ENCODE measurements at places on chromosomes 16 and 17.

DNA sequence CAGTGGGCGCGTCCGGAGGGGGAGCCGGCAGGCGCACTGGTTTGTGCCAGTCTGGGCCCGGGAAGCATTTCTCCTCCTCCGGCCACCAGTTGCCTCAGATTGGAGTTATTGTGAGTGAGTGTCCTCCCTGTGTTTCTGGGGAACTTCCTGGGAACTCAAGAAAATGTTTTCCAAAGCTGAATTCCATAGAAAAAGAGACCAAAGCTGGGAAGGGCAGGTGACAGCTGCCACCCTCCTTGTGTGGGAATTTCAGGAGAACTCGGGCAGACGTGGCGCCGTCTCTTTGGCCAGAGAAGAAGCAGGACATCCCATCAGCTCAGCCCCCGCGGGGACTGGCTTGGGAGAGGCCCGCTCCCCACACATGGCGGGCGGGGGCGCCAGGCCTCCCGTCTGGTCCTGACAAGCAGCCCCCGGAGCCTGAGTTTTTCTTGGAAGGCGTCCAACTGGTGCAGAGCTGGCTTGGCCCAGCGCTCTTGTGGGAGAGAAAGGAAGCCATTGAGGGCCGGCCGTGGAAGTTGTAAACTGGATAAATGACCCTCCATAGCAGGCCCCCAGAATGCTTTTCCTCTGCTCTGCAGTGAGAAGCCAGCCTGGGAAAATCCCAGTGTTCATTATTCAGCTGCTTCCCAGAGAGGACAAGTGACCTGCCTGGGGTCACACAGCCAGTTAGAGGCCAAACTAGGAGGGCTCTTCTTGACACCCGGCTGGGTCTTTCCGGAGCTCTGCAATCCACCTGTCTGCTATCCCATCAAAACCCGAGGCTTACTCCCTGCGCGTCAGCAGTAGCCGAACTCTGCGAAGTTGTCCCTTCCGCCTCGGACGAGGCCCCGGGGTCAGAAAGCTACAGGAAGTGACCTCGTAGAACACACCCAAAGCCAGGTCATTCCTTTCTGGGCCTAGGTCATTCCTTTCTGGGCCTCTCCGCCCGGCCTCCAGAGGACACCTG is 39.2 kb upstream of the GSE1 start:
- no peak for DNase-seq

DNA sequence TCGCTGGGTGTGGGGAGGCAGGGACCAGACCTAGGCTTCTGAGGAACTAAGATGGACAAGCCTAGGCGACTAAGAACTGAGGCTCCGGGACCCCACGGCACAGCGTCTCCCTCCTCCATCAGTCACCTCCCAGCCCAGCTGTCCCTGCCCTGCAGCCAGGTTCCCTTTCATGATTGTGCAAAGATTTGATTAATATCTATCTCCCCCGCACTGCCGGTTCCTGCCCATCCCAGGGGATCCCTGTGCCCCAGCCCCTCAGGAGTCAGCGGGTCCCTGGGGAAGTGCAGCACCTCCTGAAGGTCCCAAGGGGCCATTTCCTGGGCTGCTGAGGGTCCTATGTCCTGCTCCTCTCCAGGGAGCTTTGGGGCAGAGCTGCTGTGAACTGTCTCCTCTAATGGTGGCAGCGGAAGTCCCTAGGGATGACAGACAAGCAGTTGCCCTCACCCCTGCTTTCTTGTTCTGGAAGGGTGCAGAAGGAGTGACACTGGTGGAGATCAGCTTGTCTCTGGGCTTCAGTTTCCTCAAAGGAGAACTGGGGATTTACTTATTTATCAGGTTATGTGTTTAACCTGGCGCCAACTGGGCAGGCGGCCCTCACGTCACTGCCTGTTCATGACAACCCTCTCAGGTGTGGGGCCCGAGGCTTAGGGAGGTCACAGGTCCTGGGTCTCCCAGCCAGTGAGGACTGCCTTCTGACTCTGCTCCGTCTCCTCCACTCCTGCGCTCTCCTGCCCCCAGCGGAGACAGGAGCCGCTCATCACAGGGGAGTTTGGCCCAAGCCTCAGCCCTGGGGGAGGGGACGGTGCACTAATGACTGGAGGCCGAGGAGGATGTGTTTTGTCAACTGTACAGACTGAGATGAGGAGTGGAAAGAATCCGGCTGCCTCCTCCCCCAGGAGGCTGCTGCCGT is 1.9 kb upstream of the C16orf74 start:
- DNase-seq: no peak

GRCh38 chr17:60231691-60232090 is 81.9 kb downstream of the CA4 start:
- no peak for DNase-seq

GRCh38 chr17:83055911-83056582 is 23.4 kb upstream of the METRNL start:
- no peak for DNase-seq

- peak; percentile 61 for DNase-seq
These were observed 27.3 kb downstream of the TBC1D16 start for GRCh38 chr17:80008383-80008840.

DNA sequence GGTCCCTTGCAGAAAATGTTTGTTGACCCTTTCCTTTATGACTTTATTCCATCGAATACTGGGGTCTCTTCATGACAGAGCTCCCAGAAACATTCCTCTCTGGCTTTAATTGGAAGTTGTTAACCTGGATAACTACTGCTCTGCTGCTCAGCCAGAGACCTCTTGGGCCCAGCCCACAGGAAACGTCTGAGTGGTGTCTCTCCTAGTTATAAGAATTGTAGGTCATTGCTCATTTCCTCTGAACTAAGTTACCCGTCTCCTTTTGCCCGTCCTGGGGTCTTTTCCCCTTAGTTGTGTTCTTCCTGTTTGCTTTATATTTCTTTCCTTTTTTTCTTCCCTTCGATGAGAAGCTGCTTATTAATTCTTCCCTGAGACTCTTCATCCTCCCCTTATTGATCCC is 9.0 kb downstream of the MAP2K6 start:
- DNase-seq: no peak

DNA sequence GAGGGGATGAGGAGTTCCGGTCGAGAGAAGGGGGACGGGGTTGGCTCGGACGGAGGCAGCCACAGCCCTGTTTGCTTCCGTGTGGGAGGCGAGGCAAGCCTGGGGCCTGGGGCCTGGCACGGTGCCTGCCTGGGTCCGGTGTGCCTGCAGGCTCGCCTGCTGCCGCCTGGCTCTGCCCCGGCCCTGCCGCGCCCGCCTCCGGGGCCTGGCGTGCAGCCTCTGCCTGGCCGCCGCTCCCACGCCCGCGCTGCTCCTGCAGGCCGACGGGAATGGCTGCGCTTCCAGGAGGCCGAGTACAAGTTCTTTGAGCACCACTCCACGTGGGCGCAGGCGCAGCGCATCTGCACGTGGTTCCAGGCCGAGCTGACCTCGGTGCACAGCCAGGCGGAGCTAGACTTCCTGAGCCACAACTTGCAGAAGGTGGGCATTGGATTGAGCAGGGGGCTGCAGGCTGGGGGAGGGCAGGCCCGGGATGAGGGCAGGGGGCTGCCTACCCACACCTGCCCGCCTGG is 53.1 kb downstream of the MRC2 start:
- DNase-seq: no peak

DNA sequence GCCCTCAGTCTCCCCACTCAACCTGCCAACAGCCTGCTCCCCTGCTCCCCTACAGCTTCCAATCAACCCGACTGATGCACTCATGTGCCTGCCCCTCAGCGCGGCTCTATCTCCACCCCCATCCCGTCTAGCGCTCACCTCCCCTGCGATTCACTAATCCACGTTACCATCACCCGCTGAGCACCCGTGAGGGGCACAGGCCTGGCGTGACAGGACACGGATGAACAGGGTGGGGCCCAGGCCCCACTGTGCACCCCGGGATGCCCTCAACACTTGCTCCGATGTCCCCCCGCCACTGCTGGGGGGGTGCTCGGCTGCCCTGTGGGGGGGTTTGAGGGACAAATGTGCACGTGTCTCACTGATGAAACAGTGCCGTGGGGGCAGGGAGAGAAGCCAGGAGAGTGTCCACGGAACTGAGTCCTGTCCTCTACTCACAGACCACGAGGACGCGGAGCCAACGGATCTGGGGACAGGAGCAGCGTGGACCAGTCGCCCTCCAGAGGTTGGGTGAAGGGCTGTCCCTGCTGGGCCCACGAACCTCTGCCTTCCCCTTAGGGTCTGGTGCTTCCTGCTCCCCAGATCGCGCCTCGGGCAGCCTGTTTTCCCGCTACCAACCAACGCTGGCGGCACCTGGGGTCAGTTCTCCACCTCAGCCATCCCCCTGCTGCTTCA is 66.7 kb downstream of the RPH3AL start:
- DNase-seq: no peak

DNA sequence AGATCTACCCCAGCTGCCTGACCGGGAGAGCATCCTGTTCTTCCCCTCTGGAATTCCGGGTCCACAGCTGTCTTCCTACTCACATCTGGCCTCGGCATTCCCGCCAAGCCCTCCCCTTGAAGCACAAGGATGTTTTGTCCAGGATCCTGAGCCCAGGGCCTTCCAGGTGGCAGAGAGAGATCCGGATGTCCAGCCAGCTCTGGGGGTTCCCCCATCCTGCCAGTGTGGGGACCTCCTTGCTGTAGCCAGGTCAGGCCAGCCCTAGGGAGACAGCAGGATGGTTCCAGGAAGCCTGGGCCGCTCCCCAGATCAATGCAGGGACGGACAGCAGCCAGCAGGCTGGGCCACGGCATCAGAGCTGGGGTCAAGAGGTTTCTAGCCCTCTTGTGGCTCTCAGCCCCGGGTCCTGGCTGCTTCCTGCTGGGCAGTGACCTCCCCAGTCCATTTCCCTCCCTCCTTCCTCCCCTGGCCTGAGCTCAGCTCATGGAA is 55.3 kb downstream of the SOCS3 start:
- no peak for DNase-seq

- DNase-seq: no peak
These were observed 10.7 kb downstream of the UTP4 start for GRCh38 chr16:69143116-69143515.

DNA sequence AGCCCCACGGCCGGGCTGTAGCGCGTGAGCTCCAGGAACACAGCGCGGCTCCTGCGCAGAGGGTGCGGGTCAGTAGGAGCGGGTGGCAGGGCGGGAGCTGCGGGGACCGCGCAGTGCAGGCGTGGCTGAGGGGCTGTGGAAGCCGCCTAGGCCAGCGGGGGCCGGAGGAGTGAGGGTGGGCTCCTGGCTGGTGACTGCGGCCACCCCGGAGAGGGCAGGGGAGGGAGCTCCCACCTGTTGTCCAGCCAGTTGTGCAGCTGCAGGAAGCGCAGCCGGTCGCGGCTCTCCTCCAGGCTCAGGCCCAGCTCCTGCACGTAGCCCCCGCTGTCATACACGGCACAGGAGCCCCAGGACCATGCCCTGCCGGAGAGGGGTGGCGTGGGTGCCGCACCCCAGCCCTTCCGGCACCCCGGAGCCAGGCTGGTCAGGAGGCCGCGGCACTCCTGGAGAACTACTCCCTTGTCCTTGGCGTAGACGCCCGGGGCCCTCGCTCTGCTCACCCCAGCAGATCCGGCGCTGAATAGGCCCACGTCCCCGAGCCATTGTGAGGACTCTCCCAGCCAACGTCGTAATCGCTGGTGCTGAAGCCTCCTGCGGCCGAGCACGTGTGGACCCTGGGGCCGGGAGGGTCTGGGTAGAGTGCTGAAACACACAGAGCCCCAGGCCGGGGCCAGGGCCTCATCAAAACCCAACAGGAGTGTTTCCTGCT is 43.9 kb downstream of the TSC2 start:
- no peak for DNase-seq

DNA sequence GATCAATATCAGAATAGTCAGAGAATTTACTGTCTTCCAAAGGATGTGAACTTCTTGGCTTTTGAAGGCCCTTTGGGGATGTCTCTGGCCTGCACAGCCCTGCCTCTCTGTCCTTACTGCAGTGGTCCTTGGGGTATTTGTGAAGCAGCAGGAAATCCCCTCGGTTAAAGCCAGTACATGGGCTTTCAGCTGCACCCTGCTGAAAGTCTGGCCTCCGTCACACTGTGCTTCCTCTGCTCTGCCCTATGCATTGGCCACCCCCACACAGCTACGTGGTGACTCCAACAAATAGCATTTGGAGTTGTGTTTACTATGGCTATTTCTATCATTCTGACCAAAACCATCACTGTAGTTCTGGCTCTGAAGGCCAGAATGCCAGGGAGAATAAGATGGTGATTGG is 21.2 kb downstream of the SYCE1L start:
- DNase-seq: no peak

DNA sequence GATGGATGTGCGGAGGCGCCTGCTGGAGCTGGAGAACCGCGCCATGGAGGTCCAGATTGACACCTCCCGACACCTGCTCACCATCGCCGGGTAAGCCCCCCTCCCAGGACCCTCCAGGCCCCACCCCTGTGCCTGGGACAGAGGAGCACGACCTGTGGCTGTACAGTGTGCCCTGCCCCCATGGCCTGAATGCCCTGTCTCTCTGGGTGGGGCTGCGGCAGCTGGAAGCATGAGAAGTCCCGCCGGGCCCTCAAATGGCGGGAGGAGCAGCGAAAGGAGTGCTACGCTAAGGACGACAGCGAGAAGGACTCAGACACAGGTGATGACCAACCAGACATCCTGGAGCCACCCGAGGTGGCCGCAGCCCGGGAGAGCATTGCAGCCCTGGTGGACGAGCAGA is 11.2 kb downstream of the BTBD17 start:
- no peak for DNase-seq

DNA sequence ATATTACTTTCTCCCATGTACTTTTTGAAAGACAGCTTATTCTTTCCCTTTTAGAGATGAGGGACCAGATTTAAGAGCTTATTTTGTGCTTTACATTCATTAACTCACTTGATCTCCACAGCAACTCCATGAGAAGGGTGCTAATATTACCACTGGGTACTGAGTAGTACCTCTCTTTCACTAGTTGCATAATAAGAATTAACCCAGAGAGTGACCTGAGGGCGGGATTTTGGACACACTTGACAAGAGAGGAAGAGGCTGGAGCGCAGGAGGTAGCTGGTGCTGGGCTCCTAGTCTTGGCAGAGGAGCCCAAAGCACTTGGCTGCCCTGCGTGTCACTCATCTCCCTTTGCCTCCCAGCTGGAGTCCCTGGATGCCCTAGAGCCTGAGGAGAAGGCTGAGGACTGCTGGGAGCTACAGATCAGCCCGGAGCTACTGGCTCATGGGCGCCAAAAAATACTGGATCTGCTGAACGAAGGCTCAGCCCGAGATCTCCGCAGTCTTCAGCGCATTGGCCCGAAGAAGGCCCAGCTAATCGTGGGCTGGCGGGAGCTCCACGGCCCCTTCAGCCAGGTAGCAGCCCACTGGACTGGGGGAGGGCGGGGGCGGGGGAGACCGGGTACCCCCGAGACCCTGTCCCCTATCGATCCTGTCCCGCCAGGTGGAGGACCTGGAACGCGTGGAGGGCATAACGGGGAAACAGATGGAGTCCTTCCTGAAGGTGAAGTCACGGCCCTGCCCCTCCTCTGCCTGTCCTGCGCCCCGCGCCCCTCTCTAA is 1.7 kb upstream of the MAZ start:
- DNase-seq: no peak

GRCh38 chr17:72578817-72579470 is 458.1 kb downstream of the SOX9 start:
- DNase-seq: no peak

- no peak for DNase-seq
These were observed 103.8 kb downstream of the CDYL2 start for GRCh38 chr16:80700558-80700957.

GRCh38 chr16:50881331-50881830 is 139.5 kb downstream of the CYLD start:
- no peak for DNase-seq
